ENCODE measurements at places on chromosomes 12 and 14.

GRCh38 chr14:48805315-48805714, 780.9 kb downstream of the RPS29 start:
- DNase-seq, result no peak

GRCh38 chr12:45425426-45425825, 209.5 kb downstream of the ANO6 start:
- no peak for DNase-seq

DNA sequence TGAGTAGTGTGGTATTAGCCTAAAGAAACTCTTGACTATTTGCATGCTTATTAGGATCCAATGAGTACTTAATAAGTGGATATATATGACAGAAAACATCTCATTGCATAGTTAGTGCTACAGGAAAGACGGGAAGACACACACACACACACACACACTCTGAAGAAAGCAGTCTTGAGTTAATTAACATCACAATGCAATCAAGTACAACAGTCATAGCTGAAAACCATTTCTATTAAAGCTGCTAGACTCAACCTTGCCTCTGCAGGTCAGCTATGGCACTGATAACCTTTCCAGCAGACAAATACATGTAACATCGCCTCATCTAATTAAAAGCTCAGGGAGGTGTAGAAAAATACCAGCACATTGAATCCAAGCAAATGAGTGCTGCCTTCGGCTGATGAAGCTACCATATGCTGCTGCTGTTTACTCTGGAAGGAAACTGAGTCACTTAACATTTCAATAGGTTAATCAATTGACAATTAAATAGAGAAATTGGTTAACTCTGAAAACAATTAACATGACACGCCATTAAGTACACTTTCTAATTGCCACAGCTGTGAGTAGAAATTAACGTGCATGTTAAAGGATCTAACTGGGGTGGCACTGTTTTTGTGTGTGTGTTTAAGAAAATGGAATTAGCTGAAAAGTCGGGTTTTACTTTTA, 93.2 kb upstream of the OTX2 start:
- DNase-seq, result no peak

DNA sequence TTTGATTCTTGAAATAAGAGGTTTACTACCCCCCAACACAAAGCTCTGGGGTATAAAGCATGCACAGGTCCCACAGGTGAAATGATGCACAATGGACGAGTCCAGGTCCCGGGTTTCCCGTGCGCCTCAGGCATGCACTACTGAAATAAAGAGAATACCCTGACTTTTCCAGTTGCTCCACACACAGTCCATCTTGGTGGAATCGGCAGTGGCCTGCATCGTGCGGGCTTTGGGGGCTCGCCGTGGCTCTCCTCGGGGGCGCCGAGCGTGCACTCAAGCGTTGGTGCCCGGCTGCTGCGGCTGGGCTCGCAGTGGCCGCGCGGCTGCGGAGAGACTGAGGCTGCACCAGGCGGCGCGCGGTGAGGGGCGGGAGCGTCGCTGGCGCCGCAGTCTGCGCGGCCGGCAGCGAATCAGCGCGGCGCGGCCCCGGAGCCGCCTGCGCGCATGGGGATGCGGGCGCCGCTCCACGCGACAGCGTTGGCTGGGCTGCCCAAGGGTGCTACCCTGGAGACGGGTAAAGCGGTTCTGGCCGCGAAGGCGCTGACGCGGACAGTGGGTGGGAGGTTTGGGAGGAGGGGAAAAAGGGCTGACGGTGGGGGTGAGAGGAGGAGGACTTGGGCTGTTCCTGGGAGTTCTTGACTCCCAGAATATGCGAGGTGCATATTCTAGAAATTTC, 53.8 kb upstream of the CCDC175 start:
- DNase-seq, result no peak

DNA sequence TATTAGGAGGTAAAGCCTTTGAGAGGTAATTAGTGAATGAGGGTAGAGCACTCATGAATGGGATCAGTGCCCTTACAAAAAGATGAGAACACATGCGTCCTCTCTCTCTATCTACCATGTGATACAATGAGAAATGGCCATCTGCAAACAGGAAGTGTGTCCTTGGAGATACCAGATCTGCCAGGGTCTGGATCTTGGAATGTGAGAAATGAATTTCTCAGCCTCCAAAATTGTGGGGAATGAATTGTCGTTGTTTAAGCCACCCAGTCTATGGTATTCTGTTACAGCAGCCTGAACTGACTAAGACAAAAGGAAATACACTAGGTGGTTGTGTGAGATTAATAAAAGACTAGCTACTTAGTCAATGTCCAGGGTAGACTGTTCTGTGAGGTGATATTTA, 366.6 kb downstream of the NELL2 start:
- DNase-seq, result no peak

GRCh38 chr12:106389151-106389550, 31.6 kb downstream of the POLR3B start:
- DNase-seq, result no peak

DNA sequence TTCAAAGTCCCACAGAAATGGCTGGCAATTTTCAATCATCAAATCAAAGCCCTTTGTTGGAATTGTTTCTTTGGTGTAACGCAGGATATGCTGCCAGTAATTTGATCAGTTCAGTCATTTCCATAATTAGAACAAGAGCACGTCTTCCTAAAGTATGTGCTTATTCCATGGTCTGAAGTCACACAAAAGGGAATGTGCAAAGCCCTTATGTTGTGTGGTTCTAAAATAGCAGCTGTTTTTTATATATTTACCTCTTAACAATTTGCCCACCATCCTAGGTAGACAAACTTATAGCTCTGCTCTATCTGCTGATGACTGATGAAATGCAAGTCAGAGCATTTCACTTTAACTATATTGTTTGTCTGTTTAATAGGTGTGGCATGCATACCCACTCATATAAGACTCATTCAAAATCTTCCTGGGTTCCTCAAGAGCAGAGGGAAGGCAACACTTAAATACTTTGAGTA, 176.1 kb upstream of the SLC38A2 start:
- DNase-seq, result peak; percentile 96
